Activated CD4-positive, alpha-beta memory T cell treated with anti-CD3 and anti-CD28 coated beads for 36 hours (primary cell): ENCODE measurements at places on chromosomes 6 and 20.
A peak's percentile ranks its signal among the peaks of the same experiment; 100 is the strongest.

DNA sequence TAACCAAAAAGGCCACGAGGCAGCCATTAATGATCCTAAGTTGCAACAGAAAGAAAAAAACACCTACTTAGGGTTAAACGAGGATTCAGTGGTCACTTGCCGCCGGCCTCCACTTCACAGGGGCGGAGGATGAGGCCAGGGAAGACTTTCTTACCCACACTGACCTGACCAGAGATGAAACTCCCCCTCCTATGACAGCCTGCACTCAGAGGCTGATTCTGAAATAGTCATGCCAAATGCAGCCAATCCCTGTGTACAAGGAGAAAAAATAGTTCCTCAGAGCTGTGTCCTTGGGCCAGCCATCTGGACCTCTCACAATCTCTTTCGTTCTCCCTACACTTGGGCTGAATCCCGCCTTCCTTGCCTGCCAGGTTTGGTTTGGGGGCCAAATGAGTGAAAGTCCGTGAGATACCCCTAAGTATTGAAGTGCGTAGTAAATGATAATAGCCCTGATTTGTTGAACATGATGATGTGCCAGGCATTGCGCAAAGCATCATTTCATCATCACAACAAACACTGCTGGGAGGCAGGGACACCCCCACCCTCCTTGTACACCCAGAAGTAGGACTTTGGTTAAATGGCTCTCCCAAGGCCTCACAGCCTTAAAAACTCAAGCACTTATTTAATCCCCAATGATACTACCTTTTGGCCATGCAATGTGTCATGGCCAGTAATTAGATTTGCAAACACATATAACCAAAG, 3.2 kb upstream of the IRF4 start:
- DNase-seq = no peak

DNA sequence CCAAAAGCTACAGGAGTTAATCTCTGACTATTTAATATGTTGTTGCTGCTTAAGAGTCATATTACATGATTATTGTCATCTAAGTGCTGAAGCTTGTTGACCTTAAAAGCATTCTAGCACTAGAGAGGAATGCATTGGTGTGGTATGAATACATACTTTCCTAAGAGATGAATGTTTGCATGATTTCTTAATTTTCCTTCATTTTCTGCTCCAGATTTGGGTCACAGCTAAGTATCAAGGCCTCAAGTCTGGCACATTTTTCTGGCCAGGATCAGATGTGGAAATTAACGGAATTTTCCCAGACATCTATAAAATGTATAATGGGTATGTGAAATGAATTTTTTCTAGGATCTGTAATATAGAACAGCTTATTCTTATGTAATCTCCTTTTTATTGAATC, 53.6 kb downstream of the ENPP1 start:
- DNase-seq = no peak

- DNase-seq = peak; percentile 71
These were observed at the start of gene MTCL3 for GRCh38 chr6:127518710-127519468. Gene MTCL3 (minus strand): TSS chr6:127519335.

- no peak for DNase-seq
These were observed 265.1 kb downstream of the PREX1 start for GRCh38 chr20:48562586-48563116.

- DNase-seq = no peak
These were observed 425.5 kb downstream of the TENT5A start for GRCh38 chr6:81326881-81327561.

DNA sequence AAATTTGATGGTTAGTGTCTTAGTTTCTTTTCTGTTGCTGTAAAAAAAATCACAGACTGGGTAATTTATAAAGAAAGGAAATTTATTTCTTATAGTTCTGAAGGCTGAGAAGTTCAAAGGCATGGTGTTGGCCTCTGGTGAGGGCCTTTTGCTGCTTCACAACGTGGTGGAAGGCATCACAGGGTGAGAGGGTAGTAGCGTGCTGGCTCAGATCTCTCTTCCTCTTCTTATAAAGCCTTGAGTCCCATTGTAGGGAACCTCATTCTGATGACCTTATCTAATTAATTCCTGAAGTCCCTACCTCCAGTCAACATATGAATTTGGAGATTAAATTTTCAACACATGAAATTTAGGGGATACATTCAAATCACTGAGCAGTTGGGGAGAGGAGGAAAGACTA, 62.0 kb downstream of the ARID1B start:
- no peak for DNase-seq

DNA sequence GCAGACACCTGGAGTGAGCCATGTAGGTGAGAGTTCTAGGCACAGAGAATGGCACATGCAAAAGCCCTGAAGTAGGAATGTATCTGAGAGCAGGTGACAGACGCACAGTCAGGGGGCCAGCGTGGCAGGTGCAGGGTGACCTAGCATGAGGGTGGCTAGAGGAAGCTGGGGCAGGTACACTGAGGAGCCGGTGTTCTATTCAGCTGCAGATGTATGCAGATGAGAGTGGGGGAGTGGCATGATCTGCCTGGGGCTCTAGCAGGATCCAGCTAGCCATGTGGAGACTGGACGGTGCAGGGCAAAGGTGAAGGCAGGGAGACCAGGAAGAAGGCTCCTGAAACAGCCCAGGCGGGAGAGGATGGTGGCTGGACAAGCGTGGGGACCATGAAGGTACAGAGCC, 10.7 kb downstream of the PEDS1 start:
- DNase-seq = no peak

DNA sequence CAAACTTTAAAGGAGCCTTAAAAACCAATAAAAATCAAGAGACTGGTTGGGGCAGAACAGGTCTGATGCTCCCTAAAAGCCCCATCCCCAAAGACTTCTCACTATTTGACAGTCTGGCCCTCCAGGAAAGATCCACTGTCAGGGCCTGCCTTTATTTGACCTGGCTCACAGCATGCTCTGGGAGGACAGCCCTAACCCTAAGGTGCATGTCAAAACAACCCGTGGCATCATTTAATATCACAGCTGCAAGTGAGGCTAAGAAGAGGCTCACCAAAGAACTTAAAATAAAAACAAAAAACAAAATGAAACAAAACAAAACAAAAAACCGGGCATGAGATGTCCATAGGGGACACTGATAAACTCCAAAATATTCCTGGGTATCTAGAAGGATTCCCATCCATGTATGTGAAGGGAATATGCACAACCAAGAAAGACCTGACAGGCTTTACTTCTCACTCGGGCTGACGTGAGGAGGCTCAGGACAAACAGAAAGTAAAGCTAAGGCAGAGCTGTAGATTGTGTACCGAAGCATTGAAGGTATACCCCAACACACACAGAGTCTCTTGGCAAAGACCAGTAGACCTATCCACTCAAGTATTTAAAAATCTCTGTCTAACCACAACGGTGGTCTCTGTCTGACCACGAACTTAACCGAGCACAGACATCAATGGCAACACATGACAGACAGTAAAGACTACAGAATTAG, 57.3 kb downstream of the AHI1 start:
- no peak for DNase-seq

GRCh38 chr20:57756213-57756612, 46.4 kb upstream of the PMEPA1 start:
- DNase-seq = no peak

DNA sequence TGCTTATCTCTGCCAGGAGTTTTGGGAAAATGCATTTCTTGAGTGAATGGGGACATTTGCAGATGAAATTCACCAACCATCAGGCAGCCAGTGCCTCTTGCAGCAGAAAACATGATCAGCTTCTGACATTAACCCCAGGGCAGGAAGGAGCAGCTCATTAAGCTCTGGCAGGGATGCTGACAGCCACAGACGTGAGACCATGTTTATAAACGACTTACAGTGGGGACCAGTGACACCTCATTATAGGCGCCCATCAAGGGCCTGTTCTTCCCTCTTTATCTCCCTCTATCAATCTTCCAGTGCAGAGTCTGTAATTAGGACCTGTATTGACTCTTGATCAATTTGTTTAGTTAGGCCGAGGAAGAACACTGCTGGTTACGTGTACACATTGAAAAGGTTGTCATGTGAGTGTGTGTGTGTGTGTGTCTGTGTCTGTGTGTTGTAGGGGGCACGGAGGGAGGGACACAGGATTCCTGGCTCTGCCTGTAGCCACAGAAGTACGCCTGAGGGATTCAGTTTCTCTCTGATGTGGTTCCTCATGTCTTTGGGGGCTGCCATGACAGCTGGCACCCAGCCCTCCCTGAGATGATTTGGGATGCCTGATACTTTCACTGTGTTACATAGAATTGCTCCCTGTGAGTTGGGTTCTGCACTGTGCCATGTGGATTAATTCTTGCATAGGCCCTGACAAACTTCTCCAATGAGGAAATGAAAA, 428.4 kb upstream of the CHD6 start:
- no peak for DNase-seq

- no peak for DNase-seq
These were observed 979.6 kb upstream of the MAP3K7 start for GRCh38 chr6:91566467-91566866.

DNA sequence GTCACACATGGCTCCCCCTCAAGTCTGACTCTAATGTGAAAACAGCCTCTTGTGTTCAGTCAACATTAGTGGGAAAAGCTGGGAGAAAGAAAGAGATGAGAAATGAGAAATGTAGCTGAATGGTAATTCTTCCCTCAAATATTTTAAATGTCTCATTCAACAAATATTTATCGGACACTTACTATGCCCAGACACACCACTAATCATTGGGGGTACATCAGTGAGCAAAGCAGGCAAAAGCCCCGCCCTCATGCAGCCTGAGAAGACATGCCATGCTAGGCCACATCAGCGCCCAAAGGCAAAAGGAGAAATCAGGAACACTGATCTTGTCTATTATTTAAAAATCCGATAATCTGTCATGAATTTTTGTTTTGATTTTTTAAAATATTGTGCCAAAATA, 89.9 kb upstream of the ASF1A start:
- DNase-seq = no peak

- no peak for DNase-seq
These were observed 86.6 kb downstream of the ZFAND3 start for GRCh38 chr6:37906121-37906520.

DNA sequence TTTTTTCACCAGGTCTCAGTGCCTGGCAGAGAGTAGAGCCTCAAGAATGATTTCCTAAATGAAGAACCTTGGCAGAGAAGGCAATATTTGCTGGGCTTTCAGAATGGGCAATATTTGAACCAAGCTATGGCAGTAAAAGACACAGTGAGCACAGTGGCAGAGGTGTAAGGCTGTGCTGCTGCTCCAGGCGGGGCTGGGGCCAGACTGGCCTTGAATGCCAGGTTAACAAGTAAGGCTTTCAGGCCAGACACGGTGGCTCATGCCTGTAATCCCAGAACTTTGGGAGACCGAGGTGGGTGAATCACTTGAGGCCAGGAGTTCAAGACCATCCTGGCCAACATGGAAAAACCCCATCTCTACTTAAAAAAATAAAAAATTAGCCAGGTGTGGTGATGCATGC, 8.5 kb upstream of the MYL9 start:
- no peak for DNase-seq

- no peak for DNase-seq
These were observed 100.0 kb downstream of the SLC35B3 start for GRCh38 chr6:8335381-8335780.

DNA sequence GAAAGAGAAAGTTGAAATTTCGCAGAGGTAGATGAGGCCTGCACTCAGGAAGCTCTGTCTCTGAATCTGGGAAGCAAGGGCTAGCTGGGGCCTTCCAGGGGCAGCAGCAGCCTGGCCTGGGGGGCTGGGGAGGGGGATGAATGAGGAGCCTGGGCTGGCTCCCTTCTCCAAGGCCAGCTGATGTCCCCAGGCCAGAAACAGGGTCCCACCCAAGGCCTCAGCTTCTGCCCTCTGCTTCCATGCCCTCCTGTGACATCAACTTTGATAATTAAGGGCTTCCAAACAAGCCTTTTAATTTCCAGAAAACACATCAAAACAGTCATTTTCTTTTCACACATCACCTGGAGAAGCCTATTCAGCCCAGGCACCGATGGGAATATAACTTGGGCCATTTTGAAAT, 15.4 kb downstream of the TFAP2A start:
- DNase-seq = no peak

- no peak for DNase-seq
These were observed 168.5 kb downstream of the SYNDIG1 start for GRCh38 chr20:24637941-24638340.

GRCh38 chr20:46060301-46060881, 29.4 kb downstream of the NCOA5 start:
- DNase-seq = no peak

- no peak for DNase-seq
These were observed 33.0 kb downstream of the TTI1 start for GRCh38 chr20:38000293-38000692.

- DNase-seq = no peak
These were observed 121.3 kb downstream of the TOX2 start for GRCh38 chr20:44035924-44036323.

DNA sequence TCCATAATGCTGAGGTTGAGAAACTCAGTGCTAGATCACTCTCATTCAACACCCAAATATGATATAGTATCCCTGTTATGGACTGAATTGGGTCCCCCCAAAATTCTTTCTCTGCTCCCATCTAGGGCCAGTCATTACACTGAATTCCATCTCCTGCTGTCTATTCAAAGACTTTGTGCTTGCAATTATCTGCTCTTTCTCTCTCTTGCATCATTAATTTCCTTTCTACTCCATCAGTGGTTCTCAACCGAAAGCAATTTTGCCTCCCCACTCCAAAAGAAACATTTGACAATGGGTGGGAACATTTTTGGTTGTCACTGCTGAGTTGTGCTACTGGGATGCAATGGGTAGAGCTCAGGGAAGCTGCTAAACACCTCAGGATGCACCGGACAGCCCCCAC, 271.5 kb upstream of the CDYL start:
- DNase-seq = no peak
